ENCODE measurements at places on chromosomes 4 and X.

DNA sequence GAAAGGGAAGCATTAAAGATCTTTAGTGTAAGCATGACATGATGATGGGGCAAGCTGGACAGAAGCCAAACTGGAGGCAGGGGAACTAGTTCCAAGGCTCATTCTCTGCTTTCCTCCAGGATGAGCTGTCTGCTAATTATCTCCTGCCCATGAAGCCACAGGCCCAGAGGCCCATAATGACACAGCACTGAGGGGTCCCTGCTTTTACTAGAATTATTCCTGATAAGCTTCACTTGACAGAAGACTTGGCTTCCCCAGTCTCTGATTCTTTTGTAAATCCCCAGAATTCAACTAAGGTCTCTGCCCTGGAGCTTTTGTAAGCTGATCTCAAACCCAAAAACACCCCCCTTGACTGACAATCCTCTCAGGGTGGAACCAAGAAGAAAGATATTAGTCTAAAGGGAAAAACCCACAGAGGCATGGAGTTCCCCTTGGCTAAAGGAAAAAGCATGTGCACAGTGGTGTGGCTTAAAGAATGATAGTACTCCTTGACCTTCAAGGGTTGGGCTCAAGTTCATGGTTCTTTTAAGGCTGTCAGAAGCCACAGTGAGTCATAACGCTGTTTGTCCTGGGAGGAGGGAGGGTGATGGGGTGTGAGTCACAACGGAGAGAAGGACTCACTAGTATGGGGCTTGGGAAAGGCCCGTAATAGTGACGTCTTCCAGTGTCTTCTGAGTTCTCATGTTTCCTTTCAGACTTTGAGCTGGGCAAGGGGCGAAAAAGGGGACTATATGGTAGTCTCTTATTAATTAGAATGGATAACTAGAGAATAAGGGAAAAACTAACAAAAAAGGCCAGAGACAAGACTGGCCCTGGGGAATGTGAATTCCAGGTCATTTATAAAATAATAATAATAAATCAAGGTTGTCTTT lies 146.0 kb upstream of the CPEB2 start:
- DNase-seq, result peak; percentile 87

- DNase-seq, result no peak
Observed at GRCh38 chrX:55777596-55777995, 60.0 kb downstream of the RRAGB start.

- no peak for DNase-seq
Observed at GRCh38 chr4:43369036-43369594, 476.6 kb downstream of the GRXCR1 start.

GRCh38 chrX:115233497-115234455 lies at the start of gene LRCH2:
LRCH2 (minus strand) TSS chrX:115234096; CDS start chrX:115234041, 55 bp downstream.
- DNase-seq, result no peak

DNA sequence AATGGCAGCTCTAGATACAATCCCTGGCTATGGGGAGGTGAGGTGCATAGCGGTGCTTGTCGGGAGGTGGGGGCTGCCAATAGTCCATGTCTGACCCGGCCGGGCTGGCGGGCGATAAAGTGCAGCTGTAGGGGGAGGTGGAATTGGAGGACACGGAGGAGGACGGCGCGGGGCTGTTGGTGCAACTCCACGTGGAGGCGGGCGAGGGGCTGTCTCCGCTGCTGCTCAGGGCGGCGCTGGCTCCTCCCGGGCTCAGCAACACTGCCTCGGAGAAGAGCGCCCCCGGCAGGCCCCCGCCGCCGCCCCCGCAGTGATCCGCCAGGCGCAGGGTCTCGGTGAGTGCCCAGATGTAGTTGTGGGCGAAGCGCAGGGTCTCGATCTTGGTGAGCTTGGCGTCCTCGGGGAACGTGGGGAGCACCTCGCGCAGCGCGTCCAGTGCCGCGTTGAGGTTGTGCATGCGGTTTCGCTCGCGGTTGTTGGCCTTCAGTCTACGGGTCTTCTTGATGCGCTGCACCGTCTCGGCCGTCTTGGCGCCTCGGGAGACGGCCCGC lies 1.3 kb downstream of the NEUROG2 start:
- peak; percentile 22 for DNase-seq

- no peak for DNase-seq
Observed at GRCh38 chr4:98560321-98560720, 98.1 kb downstream of the TSPAN5 start.

DNA sequence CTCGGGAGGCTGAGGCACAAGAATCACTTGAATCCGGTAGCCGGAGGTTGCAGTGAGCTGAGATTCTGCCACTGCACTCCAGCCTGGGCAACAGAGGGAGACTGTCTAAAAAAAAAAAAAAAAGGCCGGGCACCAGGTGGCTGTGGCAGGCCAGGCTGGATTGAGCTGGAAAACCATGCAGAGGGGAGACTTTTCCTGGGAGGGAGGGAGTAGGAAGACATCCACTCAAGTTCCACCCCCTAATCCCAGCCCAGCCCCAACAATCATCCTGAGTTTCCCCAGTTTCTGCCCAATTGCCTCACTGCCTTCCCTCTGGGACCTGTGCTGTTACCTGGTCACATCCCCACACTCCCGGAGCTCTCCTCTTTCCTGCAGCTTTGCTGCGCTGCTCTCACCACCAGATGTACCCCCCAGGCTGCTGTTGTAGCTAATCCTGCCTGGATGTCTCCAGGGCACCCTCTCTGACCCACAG lies 9.0 kb upstream of the TSPYL2 start:
- DNase-seq, result no peak

- DNase-seq, result no peak
Observed at GRCh38 chr4:60344908-60345307, 855.2 kb upstream of the ADGRL3 start.

- DNase-seq, result no peak
Observed at GRCh38 chr4:122703868-122704267, 28.6 kb upstream of the BBS12 start.

DNA sequence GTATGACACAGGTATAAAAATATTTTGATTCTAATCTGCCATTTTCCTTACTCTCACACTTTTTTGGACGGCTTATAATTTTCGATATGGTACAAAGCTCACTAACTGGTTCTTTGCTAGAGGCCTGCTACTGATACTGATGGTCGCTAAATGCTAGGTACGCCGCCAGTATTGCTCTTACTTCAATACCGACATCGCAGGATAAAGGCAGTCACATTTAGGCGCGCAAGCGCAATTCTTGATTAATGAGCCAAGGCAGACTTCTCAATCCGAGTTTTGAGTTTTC lies 557 bp upstream of the USP38 start:
- DNase-seq, result no peak

- no peak for DNase-seq
Observed at GRCh38 chr4:158422546-158422945, 99.1 kb upstream of the RXFP1 start.

DNA sequence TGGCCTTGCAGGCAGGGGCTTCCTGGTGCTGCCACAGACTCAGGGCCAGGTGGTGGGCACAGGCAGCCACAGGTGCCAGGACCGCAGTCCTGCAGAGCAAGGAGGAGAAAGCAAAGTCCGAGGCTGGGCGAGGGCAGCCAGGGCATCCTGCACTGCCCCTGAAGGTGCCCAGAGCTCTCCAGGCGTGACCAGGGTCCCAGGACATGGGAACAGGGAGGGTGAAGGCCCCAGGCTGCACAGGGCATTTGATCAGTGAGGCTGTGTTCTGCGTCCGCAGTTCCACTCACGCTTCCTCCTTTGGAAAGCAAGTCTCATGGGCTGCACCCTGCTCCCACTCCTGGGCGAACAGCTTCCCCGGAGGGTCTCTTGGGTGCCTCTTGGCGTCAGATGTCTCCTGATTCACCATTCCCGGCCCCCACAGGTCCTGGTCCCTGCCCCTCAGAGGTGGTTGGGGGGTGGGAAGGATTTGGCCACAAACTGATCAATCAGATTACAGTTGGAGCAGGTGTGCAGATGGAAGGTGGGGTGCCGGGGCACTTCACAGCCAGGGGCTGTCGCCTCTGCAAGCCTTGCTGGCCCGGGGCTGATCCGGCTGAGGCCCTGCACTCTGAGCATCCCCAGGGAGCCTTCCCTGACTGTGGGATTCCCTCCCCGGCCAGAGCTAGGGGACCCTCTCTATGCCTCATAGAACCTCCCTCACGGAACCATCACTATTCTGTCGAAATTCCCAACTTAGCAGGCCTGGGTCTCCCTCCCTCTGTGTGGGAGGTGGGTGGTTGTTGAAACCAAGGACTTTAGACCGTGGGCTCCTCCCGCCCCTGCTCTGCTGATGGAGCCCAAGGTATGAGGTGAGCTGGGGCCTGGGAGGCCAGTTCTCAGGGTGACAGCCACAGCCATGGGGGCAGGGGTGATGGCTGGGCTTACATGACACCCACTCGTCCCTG lies 3.3 kb downstream of the SH3TC1 start:
- no peak for DNase-seq

DNA sequence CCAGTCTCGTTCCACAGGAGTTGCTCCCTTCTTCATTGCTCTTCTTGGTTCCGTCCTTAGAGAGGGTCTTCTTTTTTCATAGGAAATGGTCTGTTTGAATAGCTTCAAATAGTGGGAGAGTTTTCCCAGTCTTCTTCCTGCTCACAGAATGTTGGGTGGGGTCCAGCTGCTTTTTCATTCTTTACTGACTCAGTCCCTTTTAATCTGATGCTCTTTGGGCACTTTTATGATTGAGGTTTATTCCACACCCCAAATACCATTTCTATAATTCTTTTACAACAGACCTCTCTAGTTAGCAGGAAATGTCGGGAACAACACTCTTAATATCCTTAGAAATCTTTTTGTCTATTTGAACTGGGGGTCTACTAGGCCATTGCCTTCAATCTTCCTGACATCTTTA lies 239.5 kb downstream of the PRDM5 start:
- no peak for DNase-seq

GRCh38 chr4:168710353-168710946 lies 213.6 kb downstream of the PALLD start:
- DNase-seq, result peak; percentile 7

- DNase-seq, result no peak
Observed at GRCh38 chr4:125444166-125444565, 129.4 kb downstream of the FAT4 start.

DNA sequence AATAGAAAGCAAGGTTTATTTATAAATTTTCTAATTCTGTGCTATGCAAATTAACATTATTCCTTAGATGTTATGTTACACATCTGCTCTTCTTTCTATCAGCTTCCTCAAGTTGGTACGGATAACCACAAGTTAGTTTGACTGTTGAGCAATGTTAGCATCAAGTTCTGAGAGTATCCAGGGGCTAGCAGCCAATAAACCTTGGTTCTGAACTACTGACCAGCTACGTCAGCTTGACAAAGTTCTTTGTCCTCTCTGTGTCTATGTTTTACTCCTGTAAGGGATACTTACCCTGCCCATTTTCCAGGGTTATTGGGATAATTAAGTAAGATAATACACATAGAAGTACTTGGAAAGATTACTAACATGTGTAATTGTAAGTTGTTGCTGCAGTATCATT lies 8.1 kb upstream of the TEX13A start:
- no peak for DNase-seq

GRCh38 chr4:145951931-145952330 lies 13.3 kb upstream of the ZNF827 start:
- DNase-seq, result no peak

DNA sequence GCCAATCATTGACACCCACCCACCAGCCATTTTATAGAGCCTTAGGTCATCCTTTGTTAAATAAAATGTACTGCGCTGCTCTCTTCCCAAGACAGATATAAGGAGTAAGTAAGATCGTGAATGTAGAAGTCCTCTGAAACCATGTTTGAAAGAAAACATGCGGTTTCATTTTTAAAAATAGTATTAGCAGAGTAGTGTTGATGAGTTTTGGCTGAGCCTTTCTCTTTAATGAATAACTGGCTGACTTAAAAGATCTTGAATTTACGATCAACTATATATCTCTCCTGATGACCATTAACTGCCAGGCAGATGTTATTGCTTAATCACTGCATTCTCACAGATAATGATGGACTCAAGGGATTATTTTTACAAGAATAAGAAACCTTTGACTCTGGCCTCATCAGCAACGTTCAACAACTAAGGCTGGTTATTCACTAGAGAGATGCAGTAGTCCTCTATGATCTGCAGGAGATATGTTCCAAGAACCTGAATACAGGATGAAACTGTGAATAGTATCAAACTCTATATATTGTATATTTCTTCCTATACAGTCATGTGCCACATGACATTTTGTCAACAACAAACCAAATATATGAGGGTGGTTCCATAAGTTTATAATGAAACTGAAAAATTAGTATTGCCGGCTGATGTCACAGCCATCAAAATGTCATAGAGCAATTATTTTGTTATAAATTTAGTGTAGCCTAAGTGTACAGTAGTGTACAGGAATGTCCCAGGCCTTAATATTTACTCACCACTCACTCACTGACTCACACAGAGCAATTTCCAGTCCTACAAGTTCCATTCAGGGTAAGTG lies 80.8 kb downstream of the FAM13A start:
- no peak for DNase-seq

DNA sequence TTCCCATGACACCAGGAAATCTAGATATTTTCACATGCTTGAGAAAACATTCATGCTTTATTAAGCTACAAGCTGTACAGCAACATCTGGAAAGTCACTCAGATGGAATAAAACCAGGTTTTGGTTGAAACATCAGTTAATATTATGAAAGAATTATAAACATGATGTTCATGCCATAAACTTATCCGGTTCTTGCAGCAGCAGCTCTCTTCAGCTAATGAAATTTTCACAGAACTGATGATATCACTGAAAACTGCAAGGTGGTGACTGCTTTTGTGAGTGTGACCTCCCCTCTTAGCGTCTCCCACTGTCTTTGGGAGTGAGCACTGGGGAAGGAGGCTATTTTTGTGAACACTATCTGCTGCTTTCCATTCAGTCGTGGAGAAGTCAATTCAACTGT lies 56.9 kb downstream of the ARHGAP10 start:
- no peak for DNase-seq

GRCh38 chr4:94978904-94979303 lies 221.1 kb downstream of the BMPR1B start:
- DNase-seq, result peak; percentile 51

DNA sequence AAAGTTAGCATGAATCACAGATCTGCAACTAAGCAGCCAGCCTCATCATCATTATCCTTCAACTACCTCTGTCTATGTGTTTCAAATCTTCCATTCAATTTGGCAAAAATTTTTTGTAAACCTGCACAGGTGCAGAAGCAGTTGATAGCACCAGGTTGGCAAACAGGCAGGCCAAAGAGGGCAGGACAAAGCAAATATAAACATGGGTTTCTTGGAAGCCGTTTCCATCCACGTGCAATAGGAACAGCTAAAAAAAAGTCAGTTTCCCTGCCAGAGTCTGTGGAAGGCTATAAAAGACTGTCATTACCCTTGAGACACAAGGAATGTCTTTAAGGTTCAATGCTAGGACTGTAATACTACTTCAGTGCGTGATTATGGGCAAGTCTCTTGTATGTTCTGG lies 253.2 kb downstream of the PDHA2 start:
- no peak for DNase-seq

- no peak for DNase-seq
Observed at GRCh38 chr4:16844816-16845586, 53.4 kb downstream of the LDB2 start.

DNA sequence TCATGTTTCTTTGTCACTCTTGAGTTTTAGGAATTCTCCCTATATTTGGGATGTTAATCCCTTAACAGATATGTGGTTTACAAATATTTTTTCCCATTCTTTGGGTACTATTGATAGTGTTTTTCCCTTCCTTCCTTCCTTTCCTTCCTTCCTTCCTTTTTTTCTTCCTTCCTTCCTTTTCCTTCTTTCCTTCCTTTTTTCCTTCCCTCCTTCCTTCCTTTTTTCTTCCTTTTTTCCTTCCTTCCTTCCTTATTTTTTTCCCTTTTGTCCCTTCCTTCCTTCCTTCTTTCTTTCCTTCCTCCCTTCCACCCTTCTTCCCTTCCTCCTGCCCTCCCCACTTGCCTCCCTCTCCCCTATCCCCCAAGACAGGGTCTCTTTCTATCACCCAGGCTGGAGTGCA lies 42.1 kb downstream of the WDR17 start:
- DNase-seq, result no peak

GRCh38 chr4:41304221-41304620 lies 47.5 kb downstream of the UCHL1 start:
- no peak for DNase-seq
